Mucosa of descending colon (tissue), 3 donors: ENCODE measurements at places on chromosomes 5 and 9.

- no peak for DNase-seq
These were observed 581.8 kb upstream of the WWC1 start for GRCh38 chr5:167709625-167710024.

DNA sequence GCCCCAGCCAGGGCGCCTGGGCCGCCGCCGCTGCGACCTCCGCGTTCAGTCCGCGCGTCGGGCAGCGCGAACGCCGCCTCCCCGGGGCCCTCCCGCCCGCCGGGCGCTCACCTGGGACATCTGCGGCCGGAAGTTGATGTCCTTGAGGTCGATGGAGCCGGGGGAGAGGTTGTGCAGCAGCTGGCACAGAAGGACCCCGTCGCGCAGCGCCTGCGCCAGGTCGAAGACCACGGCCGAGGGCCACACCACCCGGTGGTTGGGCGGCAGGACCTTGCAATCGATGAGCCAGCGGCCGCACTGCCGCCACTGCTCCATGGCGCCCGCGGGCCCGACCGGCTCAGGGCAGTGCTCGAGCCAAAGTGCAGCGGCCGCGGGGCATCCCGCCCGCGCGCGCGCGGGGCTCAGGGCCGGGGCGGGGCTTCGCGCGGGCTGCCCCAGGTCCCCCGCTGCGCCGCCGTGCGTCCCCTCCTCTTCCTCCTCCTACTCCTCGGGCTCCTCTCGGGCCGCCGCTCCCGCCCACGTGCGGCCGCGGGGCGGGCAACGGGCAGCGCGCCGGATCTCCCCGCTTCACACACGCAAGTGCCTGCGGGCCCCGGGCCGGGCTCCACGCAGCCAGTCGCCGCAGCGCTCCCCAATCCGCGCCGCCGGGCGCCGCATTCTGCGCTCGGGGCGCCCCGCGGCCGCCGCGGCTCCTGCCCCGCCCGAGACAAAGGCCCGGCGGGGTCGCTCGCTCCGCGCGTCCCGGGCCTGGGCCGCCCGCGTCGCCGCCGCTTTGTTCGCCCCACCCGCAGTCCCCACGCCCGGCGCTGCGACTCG, at the start of gene VAV2:
VAV2 (minus strand) TSS at position 361 of the 816 bp plus-strand sequence; CDS start at position 315, 46 bp downstream.
- peak; percentile 58 for DNase-seq

DNA sequence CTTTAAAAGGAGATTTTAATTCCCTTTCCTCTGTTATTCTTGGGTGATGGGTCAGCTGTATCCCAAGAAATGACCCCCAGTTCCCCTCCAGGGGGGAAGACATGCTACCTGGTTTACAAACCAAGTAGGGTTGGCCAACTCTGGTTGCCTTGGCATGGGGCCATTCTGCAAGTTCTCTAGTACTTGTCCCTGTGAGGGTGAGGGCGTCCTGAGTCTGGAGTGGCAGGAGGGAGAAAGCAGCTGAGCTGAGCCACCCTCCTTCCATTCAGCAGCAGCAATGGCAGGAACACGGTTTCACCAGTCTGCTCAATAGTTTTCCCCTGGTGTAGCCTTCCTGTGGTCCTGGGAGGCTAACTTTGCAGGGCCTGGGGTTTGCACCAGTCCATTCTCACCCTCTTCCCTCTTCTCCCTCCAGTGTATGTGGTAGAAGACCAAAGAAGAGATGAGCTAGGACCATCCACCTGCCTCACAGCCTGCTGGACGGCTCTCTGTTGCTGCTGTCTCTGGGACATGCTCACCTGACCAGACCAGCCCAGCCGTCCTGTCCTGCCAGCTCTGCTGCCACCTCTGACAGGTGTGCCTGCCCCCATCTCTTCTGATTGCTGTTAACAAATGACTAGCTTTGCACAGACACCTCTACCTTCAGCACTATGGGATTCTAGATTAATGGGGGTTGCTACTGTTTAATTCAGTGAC, 59.9 kb downstream of the PFDN1 start:
- no peak for DNase-seq

GRCh38 chr5:113085880-113086409, 109.3 kb downstream of the DCP2 start:
- no peak for DNase-seq

- DNase-seq: no peak
These were observed 21.1 kb downstream of the FAM219A start for GRCh38 chr9:34437006-34437925.

DNA sequence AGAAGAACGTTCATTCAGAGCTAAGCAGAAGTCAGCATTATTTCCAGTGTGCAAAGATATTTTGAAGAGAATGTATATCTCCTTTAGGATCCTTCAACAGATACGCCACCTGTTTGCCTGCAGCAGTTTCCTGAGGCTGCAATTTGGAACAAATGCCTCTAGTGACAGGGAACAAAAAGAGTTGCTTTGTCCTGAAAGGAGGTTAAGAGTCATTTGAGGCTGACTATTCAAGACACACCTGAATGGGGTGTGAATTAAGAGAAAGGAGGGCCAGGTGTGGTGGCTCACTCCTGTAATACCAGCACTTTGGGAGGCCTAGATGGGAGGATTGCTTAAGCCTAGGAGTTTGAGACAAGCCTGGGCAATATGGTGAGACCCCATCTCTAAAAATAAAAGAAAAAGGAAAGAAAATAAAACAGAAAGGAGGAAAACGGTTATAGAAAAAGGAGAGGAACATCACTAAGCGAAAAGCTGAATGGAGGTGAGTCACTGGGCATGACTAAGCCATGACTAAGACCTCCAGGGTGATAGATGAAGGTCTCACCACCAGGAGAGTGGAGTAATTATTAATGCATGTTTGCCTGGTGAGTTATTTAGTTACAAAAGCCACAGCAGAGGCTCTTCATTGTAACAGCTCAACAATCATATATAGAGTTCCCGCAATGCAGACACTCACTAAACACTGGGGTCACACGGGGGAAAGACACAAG, 255.2 kb upstream of the TNC start:
- DNase-seq: no peak

GRCh38 chr5:31937703-31938102, 236.4 kb downstream of the GOLPH3 start:
- no peak for DNase-seq

DNA sequence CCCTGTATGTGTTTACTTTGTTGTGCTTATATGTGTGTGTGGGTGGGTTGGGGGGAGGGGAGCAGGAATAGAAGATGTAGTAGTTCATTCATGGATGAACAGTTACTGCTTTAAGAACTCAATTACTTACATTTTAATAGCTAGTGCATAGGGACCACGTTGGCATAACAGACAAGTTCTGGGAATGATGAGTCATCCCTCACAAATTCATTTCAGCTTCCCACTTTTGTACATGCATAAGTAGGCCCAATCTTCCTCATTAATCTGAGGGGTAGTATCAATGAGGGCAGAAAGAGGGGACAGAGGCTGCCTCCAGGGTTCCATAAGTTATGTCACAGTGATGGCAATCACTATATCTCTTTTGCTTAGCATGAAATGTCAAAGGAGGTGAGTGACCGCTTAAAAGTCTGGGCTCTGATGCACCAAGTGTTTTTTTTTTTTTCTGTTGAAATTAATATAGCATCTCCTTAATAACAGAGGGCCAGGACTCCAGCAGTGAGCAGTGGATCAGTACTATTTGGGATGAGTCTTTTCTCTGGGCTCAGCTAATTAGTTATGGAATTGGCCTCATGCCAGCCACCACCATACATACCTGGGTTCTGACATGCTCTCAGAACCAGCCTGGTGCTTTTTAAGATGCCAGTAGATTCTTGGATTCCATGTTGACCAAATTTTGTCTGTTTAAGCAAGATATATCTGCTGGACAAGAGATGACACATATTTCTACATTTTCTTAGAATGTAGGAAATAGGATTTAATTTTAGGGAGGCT, 37.1 kb downstream of the PRDM6 start:
- no peak for DNase-seq

- DNase-seq: no peak
These were observed 62.3 kb upstream of the RARS1 start for GRCh38 chr5:168423971-168424370.

DNA sequence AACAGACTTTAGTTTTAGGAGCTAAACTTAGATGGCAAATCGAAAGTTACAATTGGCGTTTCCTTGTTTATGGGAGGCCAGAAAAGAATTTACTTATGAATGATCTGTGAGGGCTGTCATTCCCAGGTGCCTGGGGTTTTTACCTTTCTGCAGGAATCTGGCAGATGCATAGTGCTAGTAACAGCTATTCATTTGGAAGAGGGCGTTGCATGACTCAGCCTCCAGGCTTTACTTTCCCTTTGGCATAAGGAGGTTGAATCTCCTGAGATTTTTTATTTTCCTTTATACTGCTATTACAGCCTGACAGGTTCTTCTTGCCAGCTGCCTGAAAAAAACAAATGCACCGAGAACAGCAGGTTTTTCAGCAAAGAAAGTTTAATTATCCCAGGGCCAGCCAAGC, 30.0 kb downstream of the CARD6 start:
- no peak for DNase-seq

- DNase-seq: no peak
These were observed 37.0 kb upstream of the RAB3C start for GRCh38 chr5:58545912-58546311.

- no peak for DNase-seq
These were observed 84.0 kb upstream of the ARAP3 start for GRCh38 chr5:141765896-141766551.

GRCh38 chr9:76365028-76365427, 29.2 kb downstream of the RFK start:
- no peak for DNase-seq
